ENCODE measurements at places on chromosomes 11 and 22.

DNA sequence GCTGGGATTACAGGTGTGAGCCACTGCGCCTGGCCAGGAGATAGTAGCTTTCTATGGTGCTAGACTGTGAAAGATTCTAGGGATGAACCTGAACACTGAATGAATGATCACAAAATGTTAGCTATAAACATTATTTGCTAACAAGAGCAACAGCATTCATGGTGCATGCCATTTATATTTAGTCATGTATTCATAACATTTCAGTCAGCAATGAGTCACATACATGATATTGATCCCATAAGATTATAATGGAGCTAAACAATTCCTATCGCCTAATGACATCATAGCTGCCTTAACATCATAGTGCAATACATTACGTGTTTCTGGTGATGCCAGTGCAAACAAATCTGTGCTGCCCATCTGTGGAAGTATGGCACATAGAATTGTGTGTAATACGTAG is 164.1 kb downstream of the ARHGAP42 start:
- DNase-seq, result no peak

DNA sequence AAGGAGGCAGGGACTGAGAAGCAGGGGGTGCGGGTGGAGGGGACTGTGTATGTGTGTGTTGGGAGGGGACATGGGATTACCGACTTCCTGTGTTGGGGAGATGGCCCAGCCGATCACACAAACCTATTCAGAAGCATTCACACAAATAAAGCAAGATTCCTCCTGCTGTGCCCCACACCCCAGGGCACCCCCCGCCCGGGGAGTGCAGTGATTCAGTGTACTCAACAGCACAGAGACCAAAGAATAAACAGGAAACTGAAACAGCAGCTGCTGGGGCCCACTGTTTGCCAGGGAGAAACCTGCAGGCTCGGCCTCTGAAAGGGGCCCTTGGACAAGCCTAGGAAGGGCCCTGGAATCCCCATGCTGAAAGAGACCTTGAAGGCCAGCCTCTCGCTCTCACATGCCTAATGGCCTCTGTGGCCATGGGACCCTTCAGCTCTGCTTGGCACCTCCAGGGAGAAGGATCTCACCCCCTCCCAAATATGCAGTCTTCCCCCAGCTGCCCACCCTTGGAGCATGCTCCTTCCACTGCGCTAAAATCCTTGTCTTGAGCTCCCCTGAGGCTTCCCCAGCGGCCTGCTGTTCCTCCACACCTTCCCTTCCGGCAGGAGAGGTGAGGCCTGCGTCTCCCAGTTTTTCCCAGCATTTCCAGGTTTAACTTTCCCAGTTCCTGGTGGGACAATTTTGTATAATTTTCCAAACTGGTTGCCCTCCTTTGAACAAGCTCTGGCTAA is 72.9 kb downstream of the CSNK2A3 start:
- peak; percentile 59 for DNase-seq

GRCh38 chr11:36609383-36609782 is 11.3 kb upstream of the RAG2 start:
- DNase-seq, result no peak

- no peak for DNase-seq
Measured at GRCh38 chr11:69925366-69926196, 106.4 kb upstream of the FGF3 start.

- no peak for DNase-seq
Measured at GRCh38 chr11:104320956-104321355, 157.0 kb upstream of the PDGFD start.

All from NCI-H748 treated with DMSO at 0.1 percent for 48 hours (cell line).